RWPE1 (cell line): ENCODE measurements at places on chromosomes 4 and X.

- peak; percentile 69 for DNase-seq
Measured at GRCh38 chr4:123452616-123453015, 56.0 kb downstream of the SPRY1 start.

DNA sequence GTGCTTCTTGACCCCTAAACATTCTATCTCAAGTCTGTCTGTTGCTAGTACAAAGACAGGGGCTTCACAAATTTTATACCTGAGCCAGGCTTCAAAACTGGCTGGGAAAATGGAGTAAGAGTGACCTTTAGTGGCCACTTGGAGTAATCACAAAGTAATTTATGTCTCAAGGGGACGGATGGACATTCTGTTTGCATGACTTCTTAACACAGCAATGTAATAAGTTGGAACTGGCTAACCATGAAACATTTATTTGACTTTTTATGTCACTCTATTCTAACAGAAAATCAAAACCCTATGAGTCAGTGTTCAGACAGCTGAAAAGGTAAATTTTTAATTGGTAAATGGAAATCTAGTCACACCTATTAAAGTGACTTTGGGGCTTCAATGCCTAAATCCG is 600.6 kb downstream of the ANKRD50 start:
- peak; percentile 29 for DNase-seq

DNA sequence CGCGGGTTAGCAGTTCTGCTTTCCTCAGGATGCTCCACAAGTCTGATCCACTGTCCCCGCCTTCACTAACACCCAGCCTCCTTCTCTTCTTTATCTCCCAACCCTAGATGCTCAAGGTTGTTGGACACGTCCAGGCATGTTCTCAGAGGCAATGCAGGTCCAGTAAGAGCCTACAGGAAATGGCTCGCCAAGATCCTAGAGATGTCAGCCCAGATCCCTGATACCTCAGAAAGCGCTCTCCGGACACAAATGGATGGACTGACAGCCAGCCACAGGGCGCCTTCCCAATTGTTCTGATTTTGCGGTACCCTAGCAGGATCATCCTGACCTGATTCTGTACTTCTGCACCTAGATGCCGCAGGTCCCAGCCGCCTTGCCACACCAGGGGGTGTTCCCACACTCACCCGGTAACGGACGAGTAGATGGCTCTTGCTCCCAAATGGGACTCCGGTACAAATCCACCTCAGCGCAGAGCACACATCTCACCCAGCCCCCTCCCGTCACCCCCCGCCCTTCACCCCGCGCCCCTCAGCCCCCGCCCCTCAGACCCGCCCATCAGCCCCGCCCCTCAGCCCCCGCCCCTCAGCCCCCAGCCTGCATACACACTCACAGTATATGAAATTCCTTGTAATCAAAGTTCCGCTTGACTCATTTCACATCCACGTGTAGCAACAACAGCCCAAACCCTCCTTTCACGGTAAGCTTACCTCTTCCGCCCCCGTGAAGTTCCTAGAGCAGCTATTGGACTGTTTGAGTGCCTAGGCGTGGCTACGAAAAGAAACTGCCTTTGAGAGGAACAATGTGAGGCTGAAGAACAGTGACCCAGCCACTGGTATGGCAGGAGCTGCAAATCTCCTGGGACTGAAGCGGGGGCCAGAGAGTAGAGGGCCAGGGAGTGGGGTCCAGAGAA is at the start of gene EDA2R:
Gene EDA2R (minus strand): TSS at position 488 of the 910 bp plus-strand sequence. CDS start 23,058 bp downstream, outside the sequence.
- DNase-seq = peak; percentile 65

- DNase-seq = peak; percentile 94
Measured at GRCh38 chrX:48737213-48737938, 24.2 kb upstream of the GLOD5 start.

DNA sequence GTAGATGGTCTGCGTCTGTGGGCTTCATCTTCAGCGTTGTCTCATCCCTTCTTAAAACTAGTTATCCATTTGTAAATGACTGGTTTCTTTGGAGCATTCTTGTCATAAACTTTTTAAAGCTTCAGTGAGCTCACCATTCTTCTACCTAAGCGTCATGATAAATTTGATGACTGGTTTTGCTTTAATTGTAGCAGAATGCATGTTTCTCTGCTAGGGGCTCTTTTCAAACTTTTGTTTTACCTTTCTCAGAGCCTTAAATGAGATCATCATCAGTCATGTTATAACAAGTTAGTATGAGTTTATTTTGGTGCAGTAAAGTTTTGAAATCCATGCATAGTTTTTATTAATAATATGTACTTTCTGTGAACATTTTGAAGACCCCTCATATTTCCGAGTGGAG is 6.3 kb upstream of the ADGRL3 start:
- DNase-seq = no peak
